NB4 (cell line): ENCODE measurements at places on chromosomes 6 and 20.

- no peak for DNase-seq
Observed at GRCh38 chr6:119138906-119139541, 60.6 kb upstream of the FAM184A start.

- no peak for DNase-seq
Observed at GRCh38 chr20:57712851-57713504, 3.2 kb upstream of the PMEPA1 start.

DNA sequence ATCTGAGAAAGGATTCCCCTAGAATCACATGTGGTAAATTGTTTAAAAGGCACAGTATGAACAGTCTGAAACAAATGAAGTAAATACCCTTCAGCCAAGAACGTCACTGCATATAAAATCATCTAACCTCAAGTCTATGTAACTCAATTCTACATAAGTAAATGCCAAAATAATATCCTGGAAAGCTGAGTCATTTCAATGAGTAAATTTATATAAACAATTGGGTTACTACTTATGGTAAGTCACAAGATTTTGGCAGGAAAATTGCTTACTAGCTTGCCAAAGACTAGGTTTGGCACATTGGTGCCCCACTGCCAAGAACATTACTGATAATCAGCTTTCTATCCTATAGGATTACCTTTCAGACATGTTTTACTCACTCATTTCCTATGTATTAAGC lies 8.4 kb downstream of the GMDS start:
- DNase-seq, result no peak

GRCh38 chr20:58128635-58129625 lies 99.5 kb downstream of the ANKRD60 start:
- DNase-seq, result no peak

DNA sequence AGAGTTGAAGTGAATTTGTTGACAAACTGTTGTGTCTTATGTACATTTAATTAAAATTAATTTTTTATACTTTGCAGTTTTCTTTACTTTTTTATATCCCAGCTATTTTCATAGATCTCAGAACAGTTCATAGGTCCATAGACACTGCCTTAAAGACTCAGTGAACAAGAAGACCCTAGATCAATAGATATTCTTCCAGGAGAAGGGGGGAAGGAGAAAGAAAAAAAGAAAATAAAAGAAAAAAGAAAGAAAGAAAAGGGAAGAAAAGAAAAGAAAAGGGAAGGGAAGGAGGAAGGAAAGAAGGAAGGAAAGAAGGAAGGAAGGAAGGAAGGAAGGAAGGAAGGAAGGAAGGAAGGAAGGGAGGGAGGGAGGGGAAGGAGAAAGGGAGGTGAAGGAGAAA lies 130.8 kb downstream of the MAFB start:
- no peak for DNase-seq

DNA sequence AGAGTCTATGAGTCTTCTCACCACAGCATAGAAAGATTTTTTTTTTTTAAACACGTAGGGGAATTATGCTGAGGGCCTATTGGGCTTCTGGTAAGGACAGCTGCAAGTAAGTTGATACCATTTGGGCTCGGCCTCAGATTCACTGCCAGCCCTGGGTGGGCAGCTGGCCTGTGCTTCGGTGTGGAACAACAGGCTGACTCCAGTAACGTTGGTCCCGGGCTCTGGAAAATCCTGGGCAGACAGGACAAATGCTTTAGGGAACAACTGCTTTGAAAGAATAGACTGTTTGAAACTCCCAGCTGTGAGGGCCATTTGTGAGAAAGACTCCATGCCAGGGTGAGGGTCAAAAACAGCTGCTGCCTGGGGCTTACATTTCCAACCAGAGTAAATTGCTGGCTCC lies 366.5 kb downstream of the QKI start:
- no peak for DNase-seq

GRCh38 chr20:58612121-58612691 lies 38.9 kb upstream of the STX16 start:
- DNase-seq, result no peak

- DNase-seq, result no peak
Observed at GRCh38 chr20:48624315-48625020, 203.3 kb downstream of the PREX1 start.

- no peak for DNase-seq
Observed at GRCh38 chr20:10802236-10802635, 128.4 kb upstream of the JAG1 start.

DNA sequence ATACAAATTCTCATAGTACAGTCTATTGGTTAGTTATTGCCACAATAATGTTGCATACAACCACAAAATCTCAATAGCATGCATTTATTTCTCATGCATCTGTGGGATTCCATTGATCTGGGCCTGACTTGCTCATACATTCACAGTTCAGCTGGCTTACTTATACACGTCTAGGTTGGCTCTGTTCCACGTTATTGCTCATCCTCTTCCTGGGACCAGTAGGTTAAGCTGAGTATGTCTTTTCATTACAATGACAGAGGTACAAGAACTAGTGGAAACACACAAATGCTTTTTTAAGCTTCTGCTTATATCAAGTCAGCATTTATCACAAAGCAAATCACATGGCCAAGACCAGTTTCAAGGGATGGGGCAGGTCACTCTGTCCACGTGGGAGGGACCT lies 485.3 kb upstream of the BTBD3 start:
- DNase-seq, result no peak

DNA sequence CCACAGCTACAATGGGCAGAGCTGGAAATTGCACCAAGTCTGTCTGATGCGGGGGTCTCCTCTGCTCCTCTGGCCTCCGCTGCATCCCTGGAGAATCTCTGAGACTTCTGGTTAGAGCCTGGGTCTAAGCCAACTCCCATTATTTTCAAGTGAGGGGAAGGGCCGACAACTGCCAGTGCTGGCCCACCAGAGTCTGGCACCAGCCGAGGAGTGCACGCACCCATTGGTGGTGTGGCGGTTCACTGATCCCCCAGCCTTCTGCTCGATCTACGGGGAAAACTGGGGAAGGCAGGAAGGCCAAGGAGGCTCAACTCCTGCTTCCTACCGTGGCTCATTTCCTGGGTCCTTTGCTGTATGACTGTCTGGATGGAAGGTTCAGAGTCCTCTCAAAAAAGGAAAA lies 6.2 kb downstream of the NQO2 start:
- no peak for DNase-seq

- peak; percentile 34 for DNase-seq
Observed at GRCh38 chr20:63179687-63180568, 36.0 kb downstream of the YTHDF1 start.

DNA sequence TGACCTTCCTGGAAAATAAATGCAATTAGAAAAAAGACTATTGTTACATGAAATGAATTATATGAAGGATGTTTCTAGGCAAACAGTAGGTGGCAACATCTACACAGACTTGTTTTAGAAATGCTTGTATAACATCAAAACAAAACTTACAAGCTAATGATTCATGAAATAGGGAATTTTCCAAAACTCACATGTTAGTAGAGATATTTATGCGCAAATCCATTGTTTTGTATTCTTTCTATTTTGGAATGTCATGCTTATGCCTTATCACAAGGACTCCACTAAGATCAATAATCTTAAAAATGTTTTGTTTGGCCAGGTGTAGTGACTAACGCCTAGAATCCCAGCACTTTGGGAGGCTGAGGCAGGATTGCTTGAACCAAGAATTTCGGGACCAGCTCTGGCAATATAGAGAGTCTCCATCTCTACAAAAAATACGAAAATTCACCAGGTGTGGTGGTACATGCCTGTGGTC lies 32.3 kb upstream of the LGSN start:
- peak; percentile 63 for DNase-seq

DNA sequence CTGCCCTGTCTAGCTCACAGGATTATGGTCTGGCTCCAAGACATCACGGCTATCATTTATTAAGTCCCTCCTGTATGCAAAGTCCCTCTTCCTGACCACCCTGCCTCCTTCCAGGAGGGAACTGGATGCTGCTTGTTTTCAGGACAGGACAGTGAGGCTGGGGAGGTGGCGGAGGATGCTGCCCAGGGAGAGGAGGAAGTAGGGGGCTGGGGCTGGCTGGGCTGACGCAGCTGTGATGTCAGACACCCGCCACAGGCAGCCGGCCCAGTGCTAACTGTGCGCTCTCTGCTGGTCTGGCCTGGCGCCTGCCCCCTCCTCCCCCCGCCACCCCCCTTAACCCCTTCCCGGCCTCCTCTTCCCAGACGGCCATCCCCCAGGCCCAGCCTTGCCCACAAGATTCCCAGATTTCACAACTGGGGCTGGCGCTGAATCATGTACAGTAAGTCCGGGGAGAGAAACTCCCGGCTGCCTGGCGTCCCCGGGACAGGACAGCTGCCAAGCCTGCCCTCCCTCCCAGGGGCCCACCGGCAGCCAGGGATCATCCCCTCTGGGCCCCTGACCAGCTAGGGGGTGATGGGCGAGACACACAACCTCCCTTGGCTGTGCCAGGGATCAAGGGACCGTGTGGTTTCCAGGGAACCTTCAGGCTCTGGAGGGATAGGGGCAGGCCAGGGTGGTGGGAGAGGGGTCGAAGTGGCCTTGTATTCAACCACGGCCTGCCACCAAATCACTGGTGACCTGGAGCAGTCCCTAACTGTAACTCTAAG lies 118.1 kb downstream of the CEBPB start:
- peak; percentile 43 for DNase-seq

DNA sequence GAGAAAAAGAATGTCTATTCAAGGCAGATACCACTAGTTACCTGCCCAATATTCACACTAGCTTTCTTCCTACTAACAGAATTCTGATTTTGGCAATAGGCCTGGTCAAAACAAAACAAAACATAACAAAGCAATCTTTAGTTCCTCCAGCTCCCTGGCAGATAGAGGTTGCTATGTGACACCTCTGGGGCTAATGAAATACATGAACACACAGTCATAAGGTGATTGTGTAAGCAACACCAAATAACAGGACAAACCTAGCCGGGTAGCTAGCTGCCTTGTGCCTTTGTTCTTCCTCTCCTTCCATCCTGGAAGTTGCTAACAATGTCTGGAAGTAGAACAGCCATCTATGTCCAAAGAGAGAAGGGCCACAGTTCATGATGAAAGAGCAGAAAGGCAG lies 6.0 kb upstream of the HMGN3 start:
- DNase-seq, result no peak
